Thoracic aorta (tissue), 2 donors: ENCODE measurements at places on chromosomes 3 and 15. TPM values are rescaled to one million over a fixed set of nuclear protein-coding genes. Genes with fewer than 3 reads are reported as not detected.

DNA sequence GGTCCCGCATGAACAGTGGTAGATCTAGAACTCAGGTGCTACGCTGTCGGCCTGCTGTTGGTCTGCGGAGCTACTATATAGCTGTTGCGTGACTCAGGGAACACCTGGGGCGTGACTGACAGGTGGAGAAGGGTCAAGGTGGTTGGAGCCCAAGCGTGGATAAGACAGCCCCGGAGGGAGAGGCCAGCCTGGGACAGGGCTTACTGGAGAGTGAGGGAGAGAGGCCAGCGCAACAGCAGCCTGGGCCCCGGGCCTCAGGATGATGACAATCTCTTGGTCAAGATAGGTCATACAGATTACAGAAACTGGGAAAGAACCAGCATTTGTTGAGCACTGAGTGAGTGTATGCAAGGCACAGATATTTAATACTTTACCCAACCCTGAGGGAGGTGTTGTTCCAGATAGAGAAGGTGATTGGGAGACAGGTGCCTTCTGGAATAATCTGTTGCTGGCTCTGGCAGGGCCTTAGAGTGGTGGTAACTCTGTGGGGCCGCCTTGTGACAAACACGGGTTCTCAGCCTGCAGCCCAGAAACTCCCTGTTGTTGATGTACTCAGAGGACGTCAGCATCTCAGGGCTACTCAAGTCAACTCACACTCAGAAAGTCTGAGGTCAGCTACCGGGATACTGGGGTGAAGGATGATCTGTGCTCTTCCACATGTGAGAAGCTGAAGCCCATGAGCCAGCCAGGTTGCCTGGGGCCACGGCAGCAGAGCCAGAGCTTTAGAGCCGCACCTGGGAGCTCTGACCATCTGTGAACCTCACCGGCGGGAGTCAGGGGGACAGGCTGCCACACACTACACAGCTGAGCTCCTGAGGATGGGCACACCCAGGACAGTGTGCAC is 265.4 kb upstream of the HES1 start:
- DNase-seq: no peak
- H3K4me1 ChIP-seq: peaks cover 16% of the 10 kb centered on the region
- H3K27me3 ChIP-seq: no peaks in the 10 kb centered on the region
- H3K36me3 ChIP-seq: no peaks in the 10 kb centered on the region
- H3K4me3 ChIP-seq: no peak overlapping the region
- H3K27ac ChIP-seq: no peak overlapping the region

DNA sequence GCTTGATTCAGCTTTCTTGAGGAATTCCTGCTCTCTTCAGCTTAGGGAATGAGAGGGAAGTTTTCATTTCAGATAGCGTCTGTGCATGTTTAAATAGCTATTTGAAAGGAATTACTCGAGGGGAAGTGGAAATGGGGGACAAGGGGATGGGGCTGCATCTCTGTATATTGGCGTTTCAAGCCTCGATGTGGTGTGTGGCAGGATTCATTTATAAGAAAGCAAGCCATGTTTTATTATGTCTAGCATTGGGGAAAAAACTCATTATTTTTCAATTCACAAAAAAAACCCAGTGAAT is 1.0 kb downstream of the ATP2C1 start:
- H3K27ac ChIP-seq: peak overlapping the region; percentile 98
- no peak for DNase-seq
- H3K4me3 ChIP-seq: peak overlapping the region; percentile 99
- no peaks in the 10 kb centered on the region for H3K36me3 ChIP-seq

TYRO3 gene
- 5.4 TPM for total RNA-seq

DNA sequence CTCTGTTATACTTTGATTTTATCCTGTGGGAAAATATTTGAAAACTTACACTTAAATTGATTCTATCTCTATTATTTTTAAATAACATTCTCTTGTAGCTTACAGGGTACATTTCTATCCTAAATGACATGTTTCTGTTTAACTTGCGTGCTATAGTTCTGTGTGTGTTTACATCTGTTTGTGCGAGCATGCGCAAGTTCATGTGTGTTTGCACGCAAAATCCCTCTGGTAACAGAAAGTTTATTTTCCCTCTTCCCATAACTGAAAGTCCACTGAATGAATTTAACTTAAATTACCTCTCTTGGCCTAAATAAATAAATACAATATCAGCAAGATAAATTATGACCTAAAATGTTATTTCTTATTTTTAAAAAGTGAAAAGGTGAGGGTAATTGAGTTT is 117.3 kb upstream of the NEO1 start:
- no peak overlapping the region for H3K4me3 ChIP-seq
- DNase-seq: no peak
- no peak overlapping the region for H3K27ac ChIP-seq

HHATL gene
- not detected for total RNA-seq

CDCP1 gene
- total RNA-seq: 7.3 TPM

GRCh38 chr3:125240496-125240895 is 27.9 kb upstream of the SLC12A8 start:
- DNase-seq: no peak
- H3K4me1 ChIP-seq: peaks cover 3% of the 10 kb centered on the region
- H3K27me3 ChIP-seq: no peaks in the 10 kb centered on the region
- no peak overlapping the region for H3K27ac ChIP-seq
- H3K36me3 ChIP-seq: no peaks in the 10 kb centered on the region

DNA sequence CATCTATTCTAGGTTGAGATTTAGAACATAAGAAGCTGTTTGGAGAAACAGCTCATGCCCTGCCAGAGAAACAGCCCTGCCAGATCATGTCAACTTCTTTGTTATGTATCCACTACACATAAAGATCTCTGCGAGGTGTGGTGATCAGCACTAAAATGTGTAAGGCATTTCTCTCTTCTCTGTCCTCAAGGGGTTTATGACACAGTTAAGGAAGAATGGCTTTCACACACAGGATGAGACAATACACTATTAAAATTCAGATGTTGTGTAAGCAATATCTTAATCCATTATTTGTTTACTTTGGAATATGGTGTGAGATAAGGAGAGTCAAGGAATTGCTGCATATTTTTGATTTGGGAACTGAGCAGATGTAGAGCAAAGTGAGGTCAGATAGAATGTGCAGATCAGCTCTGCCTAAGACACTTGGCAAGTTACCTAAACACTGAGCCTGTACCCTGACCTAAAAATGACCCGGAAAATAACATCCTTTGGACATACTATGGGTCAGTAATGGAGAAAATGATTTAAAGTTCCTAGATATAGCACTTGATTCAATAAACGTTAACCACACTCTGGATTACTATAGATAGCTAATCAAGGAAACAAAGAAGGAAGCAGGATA is 434.7 kb upstream of the PDZRN3 start:
- no peak overlapping the region for H3K4me3 ChIP-seq

GRCh38 chr3:34155108-34155507 is 356.7 kb downstream of the PDCD6IP start:
- no peaks in the 10 kb centered on the region for H3K36me3 ChIP-seq
- no peaks in the 10 kb centered on the region for H3K27me3 ChIP-seq
- DNase-seq: no peak
- no peak overlapping the region for H3K4me3 ChIP-seq

HOMER2 gene
- total RNA-seq: 1.8 TPM

ANKUB1 gene
- not detected for total RNA-seq

PTH1R gene
- total RNA-seq: 5.6 TPM

- no peaks in the 10 kb centered on the region for H3K4me1 ChIP-seq
- DNase-seq: no peak
- no peaks in the 10 kb centered on the region for H3K27me3 ChIP-seq
- no peak within 1 kb of the TSS for H3K4me3 ChIP-seq
Measured at GRCh38 chr3:109117939-109118338, at the start of gene MORC1. Gene MORC1 (minus strand): TSS chr3:109118134. CDS start chr3:109118059, 75 bp downstream.

KCNAB1 gene
- total RNA-seq: 12.2 TPM

EFCAB12 gene
- total RNA-seq: 0.68 TPM

DNA sequence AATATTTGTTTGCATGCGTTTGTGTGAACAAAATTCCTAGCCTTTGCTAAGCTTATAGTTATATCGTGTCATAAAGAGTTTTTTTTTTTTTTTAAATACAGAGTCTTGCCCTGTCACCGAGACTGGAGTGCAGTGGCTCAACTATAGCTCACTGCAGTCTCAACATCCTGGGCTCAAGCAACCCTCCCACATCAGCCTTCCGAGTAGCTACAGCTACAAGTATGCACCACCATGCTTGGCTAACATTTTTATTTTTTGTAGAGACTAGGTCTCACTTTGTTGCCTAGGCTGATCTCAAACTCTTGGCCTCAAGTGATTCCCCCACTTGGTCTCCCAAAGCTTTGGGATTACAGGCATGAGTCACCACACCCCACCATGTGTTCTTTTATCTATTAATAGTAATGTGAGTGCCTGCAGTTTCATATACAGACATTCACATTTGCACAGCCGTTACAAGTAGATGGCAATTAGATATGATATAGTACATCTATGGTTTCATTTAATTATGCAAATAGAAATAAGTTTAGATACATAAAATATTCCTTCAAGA is 848.6 kb downstream of the PDCD6IP start:
- no peaks in the 10 kb centered on the region for H3K36me3 ChIP-seq
- no peak overlapping the region for H3K4me3 ChIP-seq
- DNase-seq: no peak

DNA sequence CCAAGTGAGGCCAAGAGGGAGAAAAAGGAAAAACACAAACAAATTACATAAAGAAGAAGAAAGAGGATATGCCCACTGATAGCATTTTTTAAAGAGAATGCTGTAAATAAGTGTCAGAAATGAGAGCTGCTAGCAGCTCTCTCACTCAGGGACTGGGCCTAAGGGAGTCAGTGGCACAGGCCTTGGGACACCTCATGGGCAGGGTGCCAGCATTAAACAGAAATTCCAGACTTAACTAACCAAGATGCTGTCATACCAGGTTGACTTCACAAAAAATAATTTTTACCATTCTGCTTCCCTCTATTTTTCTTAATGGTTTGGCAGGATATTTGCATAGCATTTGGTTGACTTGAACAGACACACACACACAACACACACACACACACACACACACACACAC is 92.3 kb upstream of the ADAMTSL3 start:
- DNase-seq: no peak
- no peak overlapping the region for H3K4me3 ChIP-seq
- H3K27me3 ChIP-seq: no peaks in the 10 kb centered on the region
- H3K4me1 ChIP-seq: no peaks in the 10 kb centered on the region
- no peak overlapping the region for H3K27ac ChIP-seq

RFTN1 gene
- 69.7 TPM for total RNA-seq

DNA sequence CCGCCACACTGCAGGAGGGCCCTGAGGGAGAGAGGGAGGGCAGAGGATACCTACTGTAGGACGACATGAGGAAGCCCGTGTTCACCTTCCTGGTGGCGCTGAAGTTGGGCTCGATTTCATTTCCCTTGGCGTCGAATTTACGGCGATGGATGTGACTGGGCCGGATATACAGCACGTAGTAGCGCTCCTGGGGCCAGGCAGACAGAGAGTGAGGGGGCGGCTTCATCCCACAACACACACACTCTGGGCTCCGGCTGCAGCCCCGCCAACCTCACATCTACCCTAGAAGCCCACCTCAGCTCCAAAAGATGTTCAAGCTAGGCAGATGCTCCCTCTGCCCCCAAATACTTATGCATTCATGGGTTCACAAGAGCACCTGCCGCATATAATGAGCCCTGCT is 4.5 kb downstream of the ARPIN start:
- H3K27ac ChIP-seq: no peak overlapping the region
- peaks cover 12% of the 10 kb centered on the region for H3K4me1 ChIP-seq
- no peak overlapping the region for H3K4me3 ChIP-seq
- no peak for DNase-seq
- peaks cover 7% of the 10 kb centered on the region for H3K36me3 ChIP-seq

DNA sequence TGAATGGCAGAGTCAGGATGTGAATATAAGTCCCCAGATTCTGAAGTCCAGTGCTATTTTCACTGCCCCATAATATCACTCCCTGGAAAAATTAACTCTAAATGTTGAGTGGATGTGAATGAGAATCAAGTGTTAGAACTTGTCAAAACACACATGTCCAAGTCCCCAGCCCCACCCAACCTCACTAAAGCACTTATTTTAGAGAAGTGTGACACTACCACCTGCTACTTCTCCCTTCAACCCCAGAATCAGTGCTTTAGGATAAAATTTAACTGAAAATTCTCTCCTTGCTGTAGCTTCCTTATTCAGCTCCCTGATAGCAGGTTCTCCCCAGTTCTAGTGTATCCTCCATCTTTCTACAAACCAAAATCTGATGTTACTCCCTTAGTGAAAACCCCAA is 35.8 kb downstream of the HERC1 start:
- H3K27me3 ChIP-seq: no peaks in the 10 kb centered on the region
- no peak overlapping the region for H3K27ac ChIP-seq
- no peaks in the 10 kb centered on the region for H3K4me1 ChIP-seq
- H3K4me3 ChIP-seq: no peak overlapping the region

GRCh38 chr3:150015901-150016300 is 45.2 kb upstream of the PFN2 start:
- no peaks in the 10 kb centered on the region for H3K4me1 ChIP-seq
- no peak overlapping the region for H3K4me3 ChIP-seq
- no peak for DNase-seq
- no peak overlapping the region for H3K27ac ChIP-seq
- no peaks in the 10 kb centered on the region for H3K36me3 ChIP-seq

GRCh38 chr3:156685752-156686151 is 11.4 kb downstream of the TIPARP start:
- H3K27me3 ChIP-seq: no peaks in the 10 kb centered on the region
- H3K4me3 ChIP-seq: no peak overlapping the region
- no peaks in the 10 kb centered on the region for H3K36me3 ChIP-seq
- no peak for DNase-seq
- peaks cover 53% of the 10 kb centered on the region for H3K4me1 ChIP-seq

ROPN1 gene
- not detected for total RNA-seq

DNA sequence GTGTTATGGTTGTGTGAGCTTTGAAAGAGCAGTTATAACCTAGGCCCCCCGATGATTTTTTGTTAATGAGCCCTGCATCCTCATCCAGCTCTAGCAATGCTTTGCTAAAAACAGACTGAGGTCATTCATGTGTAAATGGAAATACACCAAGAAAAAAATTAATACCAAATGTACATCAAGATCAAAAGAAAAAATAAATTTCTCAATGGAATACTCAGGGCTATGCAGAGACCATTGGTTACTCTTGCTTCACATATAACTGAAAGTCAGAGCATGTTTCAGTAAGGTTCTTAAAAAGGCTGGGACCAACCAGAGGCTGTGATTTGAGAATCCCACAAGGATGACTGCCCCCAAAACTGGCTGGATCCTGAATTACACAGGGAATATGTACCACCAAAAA is 48.0 kb downstream of the ARHGAP31 start:
- H3K27me3 ChIP-seq: no peaks in the 10 kb centered on the region
- no peaks in the 10 kb centered on the region for H3K4me1 ChIP-seq
- no peak for DNase-seq
- H3K36me3 ChIP-seq: no peaks in the 10 kb centered on the region
- no peak overlapping the region for H3K4me3 ChIP-seq

DNA sequence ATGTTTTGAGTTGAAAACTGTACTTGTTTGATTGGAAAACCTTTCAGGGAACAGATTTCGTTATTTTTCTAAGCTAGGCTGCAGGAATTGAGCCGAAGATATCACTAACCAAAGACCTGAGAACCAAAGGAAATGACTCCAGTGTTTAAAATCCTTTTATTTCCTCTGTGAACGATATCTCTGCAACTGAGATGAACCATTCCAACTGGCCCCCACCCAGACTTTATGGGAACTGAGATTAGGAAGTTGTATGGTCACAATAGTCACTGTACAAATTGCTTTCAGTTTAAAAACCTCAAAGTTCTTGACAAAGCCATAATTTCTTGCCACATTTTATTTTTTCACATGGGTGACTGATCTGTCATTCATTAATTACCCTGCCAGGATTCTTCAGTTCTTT is 232.4 kb downstream of the RBMS3 start:
- peak overlapping the region; percentile 61 for H3K4me3 ChIP-seq
- peak overlapping the region; percentile 40 for H3K27ac ChIP-seq
- DNase-seq: no peak
- H3K4me1 ChIP-seq: peaks cover 32% of the 10 kb centered on the region
- no peaks in the 10 kb centered on the region for H3K27me3 ChIP-seq
